ENCODE measurements at places on chromosomes 12 and 14.
A peak's percentile ranks its signal among the peaks of the same experiment; 100 is the strongest.

GRCh38 chr14:92986254-92987147 is 63.6 kb downstream of the CHGA start:
- DNase-seq = no peak

- no peak for DNase-seq
These were observed 370.2 kb upstream of the E2F7 start for GRCh38 chr12:77435446-77436091.

DNA sequence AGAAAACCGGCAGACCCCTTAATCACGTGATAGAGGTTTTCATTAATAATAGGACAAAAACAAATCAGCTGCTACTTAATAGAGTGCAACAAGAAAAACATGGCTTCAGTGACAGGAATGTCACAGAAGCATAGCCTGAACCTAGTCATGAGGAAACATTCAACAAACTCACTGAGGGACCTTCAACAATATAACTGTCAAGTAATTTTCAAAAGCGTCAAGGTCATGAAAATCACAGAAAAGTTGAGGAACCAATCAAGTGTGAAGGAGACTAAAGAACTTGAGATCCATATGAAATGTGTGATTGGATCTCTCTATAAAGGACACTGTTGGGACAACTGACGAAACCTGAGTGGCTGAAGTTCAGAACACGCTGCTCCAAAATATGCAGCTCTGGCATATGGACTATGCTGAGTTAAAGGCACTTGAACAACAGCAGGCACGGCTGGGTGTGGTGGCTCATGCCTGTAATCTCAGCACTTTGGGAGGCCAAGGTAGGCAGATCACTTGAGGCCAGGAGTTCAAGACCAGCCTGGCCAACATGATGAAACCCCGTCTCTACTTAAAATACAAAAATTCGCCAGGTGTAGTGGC is 16.3 kb downstream of the NDUFA12 start:
- DNase-seq = no peak

DNA sequence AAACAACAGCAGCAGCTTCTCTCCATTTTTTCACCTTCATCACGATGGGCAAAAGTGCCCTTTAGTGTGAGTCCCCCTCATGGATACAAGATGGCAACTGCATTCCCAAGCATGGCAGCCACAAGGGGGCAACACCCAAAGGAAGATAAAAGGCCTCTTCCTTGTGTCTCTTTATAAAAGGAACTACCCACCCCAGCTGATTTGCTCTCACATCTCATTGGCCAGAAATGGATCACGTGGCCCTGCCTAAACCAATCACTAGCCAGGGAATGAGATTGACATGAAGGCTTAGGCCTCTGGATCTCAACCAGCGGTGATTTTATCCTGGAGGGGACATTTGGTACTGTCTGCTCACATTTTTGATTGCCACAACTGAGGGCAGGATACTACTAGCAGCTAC is 21.9 kb upstream of the IFT81 start:
- peak; percentile 19 for DNase-seq

DNA sequence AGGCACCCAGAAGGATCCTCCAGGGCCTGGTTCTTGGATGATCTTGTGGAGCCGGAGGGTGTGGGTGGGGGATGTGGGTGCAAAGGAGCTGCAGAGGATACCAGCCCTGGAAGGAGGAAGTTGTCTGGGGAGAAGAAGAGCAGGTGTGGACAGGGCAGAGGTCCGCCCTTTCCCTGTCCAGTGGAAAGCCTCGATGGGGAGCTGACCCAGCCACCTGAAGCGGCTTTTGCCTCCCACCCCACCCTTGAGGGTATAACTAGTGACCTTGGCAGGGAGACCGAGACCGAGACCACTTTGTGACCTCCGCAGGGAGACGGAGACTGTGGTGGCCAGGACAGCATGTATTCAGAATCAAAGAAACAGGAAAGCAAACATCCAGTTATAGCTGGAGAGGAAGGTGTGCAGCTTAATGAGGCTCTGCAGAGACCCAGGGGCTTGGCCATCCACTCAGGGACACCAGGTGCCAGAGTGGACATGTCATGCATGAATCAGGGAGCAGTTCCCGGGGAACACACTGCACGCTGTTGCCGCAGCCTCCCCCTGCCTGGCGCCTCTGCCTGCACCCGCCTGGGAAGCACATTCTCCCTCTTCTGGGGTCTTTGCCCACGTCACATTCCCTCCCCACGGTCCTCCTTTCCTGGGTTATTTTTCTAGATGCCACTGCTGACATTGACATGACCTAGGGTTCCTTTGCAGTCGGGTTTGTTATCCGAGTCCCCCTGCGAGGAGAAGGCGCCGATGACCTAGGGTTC is 87.7 kb downstream of the ADGRD1 start:
- no peak for DNase-seq

DNA sequence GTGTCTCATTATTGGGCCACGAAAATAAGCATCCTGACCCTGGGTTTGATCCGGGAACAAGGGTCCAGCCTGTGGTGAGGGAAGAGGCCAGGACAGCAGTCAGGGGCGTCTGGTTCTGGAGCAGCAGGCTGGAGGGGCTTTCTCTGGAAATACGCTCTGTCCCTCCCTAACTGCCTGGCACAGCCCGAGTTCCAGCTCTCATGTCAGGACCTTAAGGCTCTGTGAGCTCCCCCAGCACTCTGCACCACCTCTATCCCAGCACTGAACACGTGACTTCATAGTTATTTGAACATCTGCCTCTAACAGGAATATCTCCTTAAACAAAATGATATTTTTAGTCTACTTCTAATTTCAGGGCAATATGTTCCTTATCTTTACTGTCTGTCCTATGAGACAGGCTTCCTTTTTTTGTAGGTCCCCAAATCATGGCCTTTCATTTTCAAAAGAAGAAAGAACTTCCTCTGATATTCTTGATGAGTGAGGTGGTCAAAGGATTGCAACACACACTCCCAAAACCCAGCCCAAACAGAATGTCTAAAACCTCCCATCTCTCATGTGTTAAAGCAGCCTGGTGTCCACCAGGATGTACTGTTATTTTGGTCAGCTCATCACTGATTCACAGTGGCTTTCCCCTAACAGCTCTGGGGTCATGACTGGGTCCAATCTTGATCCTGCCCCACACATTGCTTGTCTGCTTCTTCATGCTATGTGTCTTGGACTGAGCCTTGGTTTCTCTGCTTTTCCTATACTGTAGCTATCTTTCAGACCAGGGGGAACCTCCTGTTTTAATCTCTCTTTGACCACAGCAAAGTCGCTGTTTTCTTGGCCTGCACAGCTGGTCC is 9.7 kb downstream of the AQP6 start:
- no peak for DNase-seq

DNA sequence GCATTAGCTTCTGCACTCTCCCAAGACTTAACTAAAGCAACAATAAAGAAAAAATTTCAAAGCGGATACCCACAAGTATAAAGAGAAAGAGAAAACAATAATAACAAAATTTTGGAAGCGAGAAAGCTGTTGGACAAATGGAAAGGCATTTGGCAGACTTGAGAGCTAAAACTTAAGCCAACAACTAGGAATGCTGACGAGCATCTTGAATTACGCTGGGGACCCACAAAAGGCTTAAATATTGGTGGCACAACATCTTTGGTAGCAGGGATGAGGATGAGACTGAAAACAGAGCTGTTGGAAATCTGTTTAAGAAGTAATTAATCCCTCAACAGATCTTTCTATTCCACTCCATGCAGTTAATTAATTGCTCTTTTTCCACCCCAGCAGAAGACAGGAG is 49.8 kb downstream of the LLPH start:
- DNase-seq = no peak

GRCh38 chr12:75842090-75842489 is 189.5 kb downstream of the PHLDA1 start:
- DNase-seq = no peak

DNA sequence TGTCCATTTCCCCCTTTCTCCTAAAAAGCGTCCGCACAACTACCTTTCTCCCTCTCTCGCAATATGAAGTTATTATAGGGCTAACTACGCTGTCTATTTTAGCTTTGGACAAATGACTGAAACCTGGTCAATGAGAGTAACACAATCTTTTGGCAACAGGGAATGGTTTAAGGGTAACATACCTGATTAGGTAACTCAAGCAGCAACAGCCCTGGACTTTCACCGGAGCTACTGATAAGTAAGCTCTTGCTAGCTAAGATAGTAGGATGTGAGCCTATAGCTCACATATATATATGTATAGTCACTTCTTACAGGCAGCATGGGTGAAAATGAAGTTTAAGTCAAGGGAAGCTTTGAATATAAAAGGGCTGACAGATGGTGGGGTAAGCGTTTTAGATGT is 313.0 kb downstream of the CEP128 start:
- DNase-seq = no peak

DNA sequence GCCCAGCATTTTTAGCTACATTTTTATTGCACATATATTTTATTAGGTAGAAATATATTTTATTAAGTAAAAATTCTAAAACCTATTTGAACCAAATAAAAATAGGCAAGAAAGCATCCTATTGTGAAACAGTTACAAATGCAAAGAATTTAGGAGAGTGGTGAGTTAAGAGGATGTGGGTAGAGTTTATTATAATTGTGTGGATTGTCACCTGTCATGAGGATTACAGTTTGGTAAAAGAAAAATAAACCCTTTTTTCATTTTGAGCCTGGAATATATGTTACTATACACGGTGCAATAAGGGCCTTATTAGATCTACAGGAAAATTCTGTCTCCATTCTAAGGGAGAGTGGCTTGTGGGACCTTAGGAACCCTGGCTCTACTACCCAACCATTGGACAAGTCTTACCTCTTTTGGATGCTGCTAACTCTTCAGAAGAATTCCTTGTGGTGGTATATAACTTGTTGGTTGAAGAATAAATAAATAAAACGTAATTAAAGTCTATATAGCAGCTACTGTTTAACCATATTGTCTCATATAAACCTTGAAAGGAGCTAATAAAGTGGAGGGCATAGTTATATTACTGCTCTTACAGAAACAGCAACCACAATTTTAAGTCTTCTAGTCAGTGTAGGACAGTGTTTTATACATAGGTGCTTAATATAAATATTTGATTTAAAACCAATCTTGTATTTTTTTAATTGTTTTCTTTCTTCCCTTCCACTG is 67.8 kb downstream of the FGD4 start:
- no peak for DNase-seq

Measured in CD4-positive, CD25-positive, alpha-beta regulatory T cell (primary cell).